Keratinocyte (primary cell): ENCODE measurements at places on chromosomes 3 and 15. TPM values are rescaled to one million over a fixed set of nuclear protein-coding genes. Genes with fewer than 3 reads are reported as not detected.

GRCh38 chr15:58724466-58724865 lies 25.0 kb downstream of the ADAM10 start:
- no peak for DNase-seq

Gene AGBL1
- not detected in 3 replicates for polyA plus RNA-seq

GRCh38 chr3:71441217-71441924 lies 142.2 kb downstream of the FOXP1 start:
- no peak for DNase-seq

DNA sequence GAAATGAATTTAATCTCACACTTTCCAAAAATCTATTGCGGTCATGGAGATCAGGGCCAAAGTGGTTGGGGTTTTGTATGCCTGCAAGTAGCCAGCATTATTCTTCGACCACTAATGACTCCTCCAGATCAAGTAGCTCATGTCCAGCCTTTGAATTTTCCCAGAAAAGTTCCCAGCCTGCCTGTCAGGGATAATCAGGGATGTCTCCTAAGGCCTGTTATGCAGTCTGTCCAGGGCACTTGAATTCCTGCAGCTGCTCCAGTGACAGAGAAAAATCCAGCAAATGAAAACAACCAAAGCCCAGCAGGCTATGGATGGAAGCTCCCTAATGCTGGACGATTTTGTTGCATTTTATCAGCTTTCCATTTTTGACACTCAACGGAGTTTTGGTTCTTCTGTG lies 215.4 kb downstream of the ADAMTSL3 start:
- DNase-seq = no peak

GRCh38 chr3:116314476-116314875 lies 130.8 kb downstream of the LSAMP start:
- no peak for DNase-seq

GRCh38 chr15:36323615-36324014 lies 255.8 kb upstream of the CDIN1 start:
- no peak for DNase-seq

Gene P2RY14
- not detected in 3 replicates for polyA plus RNA-seq

DNA sequence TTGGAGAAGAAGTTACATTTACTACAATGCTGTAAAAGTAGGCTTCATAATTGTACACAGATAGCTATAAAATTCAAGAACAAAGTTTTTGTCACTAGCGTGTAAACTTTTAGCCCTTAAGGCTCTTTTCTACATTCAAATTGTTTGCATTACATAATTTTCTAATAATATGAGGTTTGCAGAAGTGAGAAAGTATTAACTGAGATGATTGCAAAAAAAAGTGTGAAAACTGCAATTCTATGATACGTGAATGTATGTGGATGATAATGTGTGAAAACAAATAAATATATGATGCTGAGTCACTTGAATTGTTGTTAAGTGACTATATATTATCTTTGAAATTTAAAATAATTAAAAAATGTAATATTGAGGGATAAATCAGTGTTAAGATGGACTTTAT lies 557.5 kb downstream of the NAALADL2 start:
- no peak for DNase-seq

DNA sequence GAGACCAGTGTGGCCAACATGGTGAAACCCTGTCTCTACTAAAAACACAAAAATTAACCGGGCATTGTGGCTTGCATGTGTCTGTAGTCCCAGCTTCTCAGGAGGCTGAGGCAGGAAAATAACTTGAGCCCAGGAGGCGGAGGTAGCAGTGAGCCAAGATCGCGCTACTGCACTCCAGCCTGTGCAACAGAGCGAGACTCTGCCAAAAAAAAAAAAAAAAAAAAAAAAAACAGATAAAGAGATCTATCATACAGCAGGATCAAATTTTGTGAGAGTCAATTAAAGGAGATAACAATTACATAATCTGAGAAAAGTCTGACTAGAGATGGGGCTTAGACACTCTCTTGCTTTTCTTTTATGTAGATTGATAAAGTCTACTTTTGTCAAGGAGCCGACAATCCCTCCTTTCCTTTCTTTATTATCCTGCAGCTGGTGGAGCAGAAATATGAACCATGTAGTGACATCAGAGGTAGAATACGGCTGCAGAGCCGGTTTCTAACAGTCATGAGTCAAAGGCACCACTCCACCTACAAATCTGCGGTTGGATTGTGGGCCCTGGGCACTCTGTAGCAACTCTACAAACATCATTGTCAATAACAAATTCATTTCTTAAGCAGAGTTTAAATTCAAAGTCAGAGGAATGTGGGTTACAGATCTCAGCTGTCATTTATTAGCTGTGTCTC lies 9.0 kb downstream of the C2CD4A start:
- no peak for DNase-seq

GRCh38 chr3:17320266-17320665 lies 422.2 kb downstream of the TBC1D5 start:
- no peak for DNase-seq

Gene CFAP44
- polyA plus RNA-seq = 0.63 to 1.8 TPM (median 1.6 TPM) in 3 replicates

- DNase-seq = no peak
Measured at GRCh38 chr15:47732248-47732647, 14.9 kb downstream of the SEMA6D start.

DNA sequence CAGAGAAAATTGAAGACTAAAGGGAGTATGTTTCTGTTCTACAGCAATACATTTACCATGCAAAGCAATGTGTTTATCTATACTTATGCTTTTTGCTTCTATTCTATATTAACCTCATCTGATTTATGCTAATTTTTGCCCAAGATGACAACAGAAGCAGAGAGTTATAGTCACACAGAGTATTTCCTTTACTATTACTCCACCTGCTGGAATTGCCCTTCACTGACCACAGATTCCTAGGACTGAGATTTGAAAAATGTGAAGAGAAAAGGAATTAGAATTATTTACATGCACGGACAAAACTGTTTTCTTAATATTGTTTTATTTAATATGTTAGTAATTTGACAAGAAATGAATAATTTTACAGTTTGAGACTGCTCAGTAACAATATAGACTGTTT lies 745.6 kb downstream of the VGLL3 start:
- DNase-seq = no peak

DNA sequence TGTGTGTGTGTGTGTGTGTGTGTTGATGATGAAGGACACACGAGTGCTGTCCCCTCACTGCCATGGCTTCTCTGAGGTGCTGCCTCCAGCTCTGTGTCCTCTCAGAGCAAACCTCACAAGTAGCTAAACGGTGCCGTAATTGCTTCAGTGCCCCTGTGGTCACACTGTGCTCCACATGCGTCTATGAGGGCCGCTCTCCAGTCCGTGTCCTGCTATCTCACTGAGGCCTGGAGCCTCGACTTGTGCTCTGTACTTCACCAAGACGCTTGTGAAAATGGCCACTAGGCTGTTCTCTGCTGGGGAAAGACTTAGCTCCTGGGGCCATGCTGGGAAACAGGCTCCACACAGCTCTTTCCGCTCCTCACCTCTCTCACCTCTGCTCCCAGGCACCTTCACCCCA lies 65.4 kb upstream of the CGNL1 start:
- no peak for DNase-seq

GRCh38 chr3:101819649-101820206 lies 29.6 kb upstream of the NFKBIZ start:
- no peak for DNase-seq

Gene GP9
- not detected in 3 replicates for polyA plus RNA-seq

- DNase-seq = peak; percentile 21
Measured at GRCh38 chr15:74322558-74323180, 44.8 kb downstream of the CYP11A1 start.
